ENCODE measurements at places on chromosomes 7 and 10. TPM values are rescaled to one million over a fixed set of nuclear protein-coding genes. Genes with fewer than 3 reads are reported as not detected.

- no peak for DNase-seq
Observed at GRCh38 chr7:117178600-117178999, 144.3 kb downstream of the WNT2 start.

Gene H2AZ2
- total RNA-seq = 194 TPM

DNA sequence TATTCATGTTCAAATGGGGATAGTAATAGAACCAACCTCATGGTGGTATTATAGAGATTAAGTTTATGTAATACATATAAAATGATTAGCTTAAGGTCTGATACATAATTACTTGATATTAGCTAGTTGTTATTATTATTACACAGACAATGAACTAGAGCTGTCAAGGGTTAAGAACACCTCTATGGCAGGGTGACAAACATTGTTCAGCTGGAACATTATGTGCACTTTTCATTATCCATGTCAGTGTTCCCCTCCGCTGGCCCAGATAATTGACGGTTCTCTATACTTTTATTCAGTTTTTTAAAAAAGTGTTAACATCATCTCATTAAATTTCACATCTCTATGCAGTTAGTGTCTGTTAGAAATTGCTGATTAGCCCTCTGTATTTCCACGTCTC, 142.1 kb downstream of the CDK14 start:
- no peak for DNase-seq

Gene CDK14
- 1.2 TPM for total RNA-seq

DNA sequence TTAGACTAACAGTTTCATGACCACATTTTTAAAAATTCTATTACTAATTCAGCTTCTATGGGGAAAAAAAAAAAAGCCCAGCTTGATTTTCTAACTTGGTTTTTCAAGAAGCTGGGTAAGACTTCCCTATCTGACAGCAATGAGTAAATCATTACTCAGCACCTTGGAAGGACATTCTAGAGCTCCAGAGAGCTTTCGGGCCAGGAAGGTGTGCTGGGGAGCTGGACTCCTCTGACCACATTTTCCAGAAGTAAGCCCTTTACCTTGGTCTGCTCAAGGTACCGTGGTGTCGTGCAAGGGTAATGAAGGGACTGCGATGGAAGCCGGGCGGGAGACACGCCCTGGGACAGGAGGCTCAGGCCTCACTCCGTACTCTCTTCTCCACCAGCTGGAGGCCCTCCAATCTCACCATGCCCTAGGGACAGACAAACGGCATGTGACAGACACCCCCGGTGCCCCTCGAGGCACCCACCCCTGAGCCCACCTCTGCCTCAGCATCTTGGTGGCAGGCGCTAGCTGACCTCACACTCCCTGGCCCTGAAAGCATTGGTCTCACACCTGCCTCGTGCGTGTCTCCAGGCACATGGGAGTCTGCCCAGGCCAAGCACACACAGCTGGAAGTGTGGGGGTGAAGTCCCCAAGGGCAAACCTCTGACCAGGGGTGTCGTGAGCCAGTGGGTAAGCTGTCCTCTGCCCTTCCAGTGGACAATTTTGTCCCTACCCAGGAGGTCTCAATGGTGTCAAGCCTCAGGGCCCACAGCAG, 152.1 kb downstream of the OAT start:
- no peak for DNase-seq

Measured in NCI-H460 (cell line).